ENCODE measurements at places on chromosomes 2 and 18. TPM values are rescaled to one million over a fixed set of nuclear protein-coding genes. Genes with fewer than 3 reads are reported as not detected.

DNA sequence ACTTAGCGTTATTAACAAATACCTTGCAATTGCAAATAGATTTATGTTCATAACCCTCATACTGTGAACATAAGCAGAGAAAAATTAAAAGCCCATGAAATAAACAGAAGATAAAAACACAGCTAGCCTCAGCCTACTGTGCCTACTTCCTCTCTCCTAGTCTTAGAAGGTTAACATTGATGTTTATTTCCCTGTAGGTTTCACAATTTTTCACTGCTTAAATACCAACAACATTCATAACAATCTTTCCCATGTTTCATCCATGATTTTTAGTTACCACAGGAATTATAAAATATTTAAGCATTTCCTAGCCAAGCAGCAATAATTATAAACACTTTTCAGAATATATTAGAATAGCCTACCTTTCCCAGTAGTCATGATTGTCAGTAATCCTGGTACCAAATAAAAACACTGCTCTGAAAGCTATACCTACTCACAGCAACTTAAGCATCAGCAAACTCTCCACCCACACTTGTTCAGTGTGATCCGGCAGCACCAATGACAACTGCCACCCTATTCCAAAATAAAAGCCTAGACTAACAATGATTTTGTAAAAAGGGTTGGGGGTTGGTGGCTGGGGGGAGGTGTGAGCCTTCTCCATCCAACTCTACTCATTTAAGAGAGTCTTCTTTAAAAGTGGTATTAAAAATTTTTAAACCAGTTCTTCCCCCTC is 40.6 kb upstream of the RNU4ATAC start:
- no peak for DNase-seq

- DNase-seq, result no peak
Observed at GRCh38 chr2:23381485-23381884, 3.5 kb upstream of the KLHL29 start.

DNA sequence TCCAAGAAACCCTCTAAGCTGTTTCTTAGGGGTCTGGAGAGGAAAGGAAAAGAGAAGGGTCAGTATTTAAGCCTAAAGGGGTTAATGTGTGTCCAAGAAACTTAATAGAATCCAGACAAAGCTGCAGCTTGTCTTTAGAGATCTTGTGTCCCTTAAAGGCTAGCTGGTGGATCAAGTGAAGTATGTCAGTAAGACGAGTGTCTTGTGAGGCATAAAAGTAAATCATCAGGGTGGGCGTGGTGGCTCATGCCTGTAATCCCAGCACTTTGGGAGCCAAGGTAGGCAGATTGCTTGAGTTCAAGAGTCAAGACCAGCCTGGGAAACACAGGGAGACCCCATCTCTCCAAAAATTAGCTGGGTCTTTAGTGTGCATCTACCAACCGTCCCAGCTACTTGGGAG is 47.8 kb downstream of the CERS6 start:
- no peak for DNase-seq

- DNase-seq, result no peak
Observed at GRCh38 chr2:215619989-215620388, 184.1 kb upstream of the FN1 start.

GRCh38 chr2:143176606-143177005 is 47.4 kb downstream of the ARHGAP15 start:
- no peak for DNase-seq

DNA sequence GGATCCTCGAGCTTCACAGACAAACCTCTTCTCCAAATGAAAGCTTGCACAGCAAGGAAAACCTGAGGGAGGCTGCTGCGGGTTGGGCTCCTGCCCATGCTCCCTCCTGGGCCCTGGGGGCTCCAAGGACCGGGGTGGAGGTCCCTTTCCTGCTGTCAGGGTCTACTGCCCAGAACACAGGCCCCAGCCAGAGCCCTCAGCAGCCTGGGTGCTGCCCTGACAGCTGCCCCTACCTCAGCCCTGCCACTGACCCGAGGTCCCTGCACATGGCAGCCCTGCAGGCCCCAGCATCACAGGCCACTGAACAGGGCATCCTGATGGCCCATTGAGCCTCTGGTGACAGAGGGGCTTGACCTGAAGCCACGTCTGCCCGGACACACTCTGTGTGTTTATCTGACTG is 41.0 kb downstream of the CROCC2 start:
- no peak for DNase-seq

- DNase-seq, result peak; percentile 31
Observed at GRCh38 chr2:71223767-71224333, 3.1 kb downstream of the PAIP2B start.

- no peak for DNase-seq
Observed at GRCh38 chr2:75597949-75598348, 37.2 kb upstream of the EVA1A start.

GRCh38 chr2:122886479-122887145 is 1131.2 kb downstream of the TSN start:
- no peak for DNase-seq

PDE11A gene
- 0.19 TPM for total RNA-seq

ADRA2B gene
- 0.08 TPM for total RNA-seq

PLCL1 gene
- not detected for total RNA-seq
